Adrenal gland (tissue), 19 donors: ENCODE measurements at places on chromosomes 4 and X. TPM values are rescaled to one million over a fixed set of nuclear protein-coding genes. Genes with fewer than 3 reads are reported as not detected.
A peak's percentile ranks its signal among the peaks of the same experiment; 100 is the strongest.

DNA sequence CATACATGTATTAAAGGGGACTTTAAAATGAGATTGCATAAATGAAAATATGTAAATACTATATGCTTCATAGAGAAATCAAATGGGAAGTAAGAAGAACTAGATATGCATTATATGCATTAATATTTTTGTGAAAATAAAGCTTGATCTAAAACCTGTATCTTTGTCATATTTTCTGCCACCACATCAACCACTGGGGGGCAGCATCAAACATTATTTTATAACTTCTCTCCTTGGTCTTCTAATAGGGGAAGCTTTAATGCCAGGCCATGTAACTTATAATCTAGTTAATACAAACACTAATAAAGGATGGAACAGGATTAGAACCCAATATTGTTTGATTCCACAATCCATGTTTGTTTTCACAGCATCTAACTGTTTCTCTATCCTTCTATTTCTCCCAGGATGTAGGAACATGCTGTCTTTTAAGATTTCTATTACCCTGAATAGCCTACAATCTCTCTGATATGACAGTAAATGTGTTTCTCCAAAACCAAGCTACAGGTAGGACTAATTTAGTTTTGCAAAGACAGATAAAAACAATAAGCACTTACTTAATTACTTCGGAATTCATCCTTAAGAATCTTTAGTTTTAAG is 10.0 kb downstream of the QRFPR start:
- peak; percentile 70 for DNase-seq

- DNase-seq, result peak; percentile 74
These were observed 4.9 kb upstream of the TLR8 start for GRCh38 chrX:12901486-12901885.

- no peak for DNase-seq
These were observed 15.1 kb downstream of the XG start for GRCh38 chrX:2766906-2767305.

- DNase-seq, result no peak
These were observed 320.4 kb downstream of the HNRNPD start for GRCh38 chr4:82053396-82053795.

- DNase-seq, result no peak
These were observed 980.7 kb upstream of the GRIA3 start for GRCh38 chrX:122203399-122203798.

- DNase-seq, result no peak
These were observed 193.2 kb downstream of the RAPGEF2 start for GRCh38 chr4:159296061-159296460.

DNA sequence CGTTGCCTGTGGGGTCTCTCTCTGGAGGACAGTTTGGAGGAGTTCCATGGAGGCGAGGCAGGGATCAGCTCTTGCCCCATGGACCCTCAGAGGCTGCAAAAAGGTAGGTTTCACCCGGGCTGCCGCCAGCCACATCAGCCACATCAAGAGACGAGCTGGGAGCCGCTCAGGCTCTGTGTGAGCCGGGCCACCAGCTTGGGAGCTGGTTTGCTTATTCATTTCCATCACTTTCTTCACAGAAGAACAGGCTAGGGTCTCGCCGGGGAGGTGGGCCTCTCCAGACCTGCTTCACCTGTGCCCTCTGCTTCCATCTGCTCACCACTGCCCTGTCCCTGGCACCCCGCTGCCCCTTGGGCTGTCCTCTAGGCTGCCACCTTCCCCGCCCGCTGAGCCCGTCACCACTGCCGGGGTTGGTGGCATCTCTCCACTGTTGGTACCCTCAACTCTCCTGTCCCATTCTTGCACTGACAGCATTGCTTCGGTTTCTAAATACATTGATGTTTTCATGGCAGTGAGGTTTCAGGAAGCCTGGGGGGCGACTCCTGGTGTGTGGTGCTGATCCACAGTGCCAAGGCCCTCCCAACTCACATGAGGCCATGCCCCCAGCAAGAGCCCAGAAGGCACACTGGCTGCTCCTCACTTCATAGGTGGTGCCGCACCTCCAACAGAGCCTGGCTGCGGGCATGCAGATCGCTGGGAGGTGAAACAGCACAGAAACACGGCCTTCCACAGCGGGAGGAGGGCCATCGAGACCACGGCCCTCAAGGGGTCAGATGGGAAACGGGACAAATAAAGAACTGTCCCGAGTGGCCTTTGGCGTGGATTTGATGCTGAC is 4.5 kb upstream of the TREX2 start:
- DNase-seq, result no peak

DNA sequence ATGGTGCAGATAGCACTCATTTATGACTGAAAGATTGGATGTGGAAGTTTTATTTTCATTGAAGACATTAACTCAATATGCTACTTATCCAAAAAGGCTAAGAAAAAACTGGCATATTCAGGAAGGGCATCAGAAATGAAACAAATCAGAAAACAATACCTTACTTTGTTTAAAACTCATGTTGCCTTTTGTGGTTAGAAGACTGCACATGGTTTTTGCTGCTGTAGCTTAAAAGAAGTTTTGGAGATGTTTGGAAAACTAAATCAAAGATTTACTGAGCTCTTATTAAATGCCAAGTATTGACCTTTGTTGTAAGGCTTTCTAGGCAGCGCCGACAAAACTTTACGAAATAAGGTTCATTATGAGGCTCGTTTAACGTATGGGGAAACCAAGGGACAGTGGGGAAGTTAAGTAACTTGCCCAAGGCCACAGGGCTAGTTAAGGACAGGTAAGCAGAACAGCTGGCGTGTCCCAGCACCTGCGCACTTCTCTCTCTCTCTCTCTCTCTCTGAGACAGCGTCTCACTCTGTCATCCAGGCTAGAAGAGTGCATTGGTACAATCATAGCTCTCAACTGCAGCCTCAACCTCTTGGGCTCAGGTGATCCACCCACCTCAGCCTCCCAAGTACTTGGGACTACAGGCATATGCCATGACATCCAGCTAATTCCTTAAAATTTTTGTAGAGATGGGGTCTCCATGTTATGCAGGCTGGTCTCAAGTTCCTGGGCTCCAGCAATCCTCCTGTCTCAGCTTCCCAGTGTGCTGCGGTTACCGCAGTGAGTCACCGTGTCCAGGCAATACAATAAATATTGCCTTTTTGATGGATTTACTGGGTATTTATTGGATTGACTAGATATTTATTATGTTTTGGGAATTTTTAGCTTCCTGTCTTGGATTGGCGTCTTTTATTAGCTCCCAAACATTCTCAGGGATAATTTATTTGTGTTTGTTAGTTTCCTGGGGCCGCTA is 16.1 kb downstream of the LRP2BP start:
- no peak for DNase-seq

DNA sequence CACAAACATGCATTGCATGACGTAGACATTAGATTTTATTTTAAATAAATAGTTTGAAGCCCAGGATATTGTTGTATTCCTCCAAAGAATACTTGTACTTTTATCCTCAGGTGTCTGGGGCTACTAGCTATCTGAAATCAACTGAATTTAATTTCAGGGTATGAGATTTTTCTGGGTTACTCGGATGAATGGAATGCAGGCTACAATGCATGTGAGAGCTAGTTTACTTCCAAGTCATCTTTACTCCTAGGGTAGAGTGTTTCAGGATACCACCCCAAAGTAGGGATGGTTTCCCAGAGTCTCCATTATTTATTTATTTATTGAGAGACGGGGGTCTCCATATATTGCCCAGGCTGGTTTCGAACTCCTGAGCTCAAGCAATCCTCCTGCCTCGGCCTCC is 66.4 kb downstream of the HPRT1 start:
- DNase-seq, result no peak

- no peak for DNase-seq
These were observed 68.0 kb upstream of the MAGED1 start for GRCh38 chrX:51825436-51825835.

GRCh38 chrX:103423955-103424638 is 47.8 kb downstream of the BEX3 start:
- no peak for DNase-seq

- DNase-seq, result no peak
These were observed 42.0 kb downstream of the PCGF3 start for GRCh38 chr4:747546-748170.

DNA sequence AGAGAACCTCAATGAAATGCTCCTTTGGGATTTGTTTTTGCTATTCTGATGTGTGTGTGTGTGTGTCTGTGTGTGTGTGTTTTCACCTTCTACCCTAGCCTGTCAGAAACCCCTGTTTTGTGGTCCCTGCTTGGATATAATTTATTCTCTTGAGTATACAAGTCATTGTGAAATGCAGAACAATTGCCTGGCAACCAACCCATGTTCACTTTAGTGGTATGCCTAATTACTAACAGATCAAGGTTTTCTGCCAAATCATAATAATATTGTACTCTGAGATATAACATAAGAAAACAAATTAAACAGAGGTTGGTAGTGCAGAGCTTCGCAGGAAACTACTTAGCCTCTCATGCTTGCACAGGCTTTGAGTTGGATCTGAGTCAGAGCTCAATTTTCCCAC is 7.0 kb upstream of the TET2 start:
- no peak for DNase-seq

GRCh38 chrX:47202877-47203276 is 9.2 kb downstream of the UBA1 start:
- DNase-seq, result no peak

- no peak for DNase-seq
These were observed 65.8 kb downstream of the GPR101 start for GRCh38 chrX:136967966-136968365.

DNA sequence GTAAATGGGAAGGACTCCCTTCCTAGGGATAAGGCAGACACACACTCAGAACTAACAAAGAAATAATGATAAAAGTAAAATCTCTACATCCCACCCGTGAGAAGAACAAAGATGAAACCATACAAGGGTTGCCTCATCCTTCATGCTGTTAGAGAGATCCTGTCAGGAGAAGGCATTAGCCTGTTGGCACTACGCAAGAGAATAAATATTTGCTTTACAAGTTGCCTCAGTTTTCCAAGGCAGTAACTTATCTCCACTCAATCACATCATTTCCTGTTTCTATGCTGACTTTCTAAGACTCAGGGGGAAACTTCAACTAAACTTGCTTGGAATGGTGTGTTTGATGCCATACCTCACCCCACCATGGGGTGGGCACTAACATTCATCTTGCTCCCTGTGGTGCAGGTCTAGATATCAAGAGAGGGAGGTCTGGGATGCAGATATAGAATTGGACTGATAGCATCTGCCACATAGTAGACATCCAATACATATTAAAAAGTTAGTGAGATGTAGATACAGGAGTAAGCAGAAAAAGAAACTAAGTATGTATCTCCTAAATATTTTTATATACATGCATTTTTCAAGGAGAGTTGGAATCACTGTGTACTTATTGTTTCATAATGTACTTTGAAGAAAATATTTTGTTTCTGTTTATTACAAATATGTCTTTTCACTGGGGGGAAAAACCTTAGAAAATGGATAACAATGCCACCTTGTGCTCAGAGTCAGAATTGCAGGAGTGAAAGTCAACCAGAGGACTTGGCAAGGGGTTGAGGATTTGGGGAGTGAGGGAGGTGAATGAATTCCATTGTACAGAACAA is 57.2 kb upstream of the BEX4 start:
- peak; percentile 40 for DNase-seq

DNA sequence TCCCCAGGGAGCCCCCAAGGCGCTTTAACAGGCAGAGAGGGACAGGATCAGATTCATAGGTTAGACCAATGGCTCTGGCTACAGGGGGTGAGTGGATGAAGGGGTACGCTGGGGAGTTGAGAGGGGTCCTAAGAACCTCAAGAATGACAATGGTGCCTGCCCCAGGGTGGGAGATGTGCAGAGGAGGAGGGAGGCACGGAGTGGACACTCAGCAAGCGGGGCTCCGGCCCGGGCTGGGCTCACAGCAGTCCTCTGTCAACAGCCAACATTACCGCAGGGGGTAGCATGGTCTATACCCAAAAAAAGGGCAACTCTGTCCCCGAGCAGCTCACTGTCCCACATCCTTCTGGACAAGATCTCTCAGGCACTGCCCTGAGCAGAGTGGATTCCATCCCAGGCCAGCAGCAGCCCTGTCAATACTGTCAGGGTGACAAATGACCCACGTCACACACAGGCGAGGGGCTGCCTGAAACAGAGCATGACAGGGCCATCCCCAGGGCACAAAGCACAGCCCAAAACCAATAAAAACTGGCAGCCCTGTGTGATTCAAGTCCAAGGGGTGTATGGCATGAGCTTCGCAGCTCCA is 47.7 kb upstream of the PPP2R2C start:
- no peak for DNase-seq

GRCh38 chr4:90121676-90122354 is 5.4 kb upstream of the CCSER1 start:
- DNase-seq, result no peak

- no peak for DNase-seq
These were observed 183.5 kb upstream of the GPC4 start for GRCh38 chrX:133598601-133599335.

- DNase-seq, result no peak
These were observed 50.9 kb downstream of the NFKB1 start for GRCh38 chr4:102551958-102552565.

DNA sequence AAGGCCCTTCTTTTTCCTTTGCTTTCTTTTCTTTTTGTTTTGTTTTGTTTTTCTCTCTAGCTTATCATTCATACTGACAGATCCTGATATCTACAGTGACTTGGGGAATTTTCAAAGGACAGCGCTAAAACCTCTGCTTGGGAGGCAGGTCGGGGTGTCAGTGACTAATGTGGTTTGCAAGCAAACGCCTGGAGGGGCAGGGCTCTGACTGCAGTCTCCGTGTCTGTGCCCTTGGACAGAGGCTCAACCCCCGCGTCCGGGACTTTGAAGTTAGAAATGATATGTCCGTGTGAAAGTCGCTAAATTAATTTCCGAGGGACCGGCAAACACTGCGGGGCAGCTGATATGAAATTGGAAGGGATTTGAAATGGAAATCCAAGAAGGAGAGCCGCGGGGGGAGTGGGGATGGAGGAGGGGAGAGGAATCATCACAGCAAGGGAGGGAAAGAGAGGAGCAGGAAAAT is 312.4 kb downstream of the DHRSX start:
- DNase-seq, result peak; percentile 65

- DNase-seq, result no peak
These were observed 36.4 kb upstream of the CLCN4 start for GRCh38 chrX:10120331-10120730.

DNA sequence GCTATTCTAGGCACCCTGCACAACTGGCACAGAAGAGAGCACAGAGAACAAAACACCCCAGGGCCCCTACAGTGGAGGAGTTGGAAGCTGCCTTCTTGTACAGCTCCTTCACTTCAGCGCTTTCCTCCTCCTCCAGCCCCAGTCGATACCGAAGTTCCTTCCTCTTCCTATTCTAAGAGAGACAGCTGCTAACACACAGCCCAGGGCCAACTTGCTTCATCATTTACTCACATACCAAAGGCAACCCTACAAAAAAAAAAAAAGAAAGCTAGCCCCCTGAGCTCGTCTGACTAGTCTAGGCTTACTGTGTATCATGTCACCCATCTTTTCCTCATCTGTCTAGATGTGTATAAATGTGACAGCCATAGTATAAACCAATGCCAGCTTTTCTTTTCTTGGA is 64.5 kb downstream of the MID1 start:
- DNase-seq, result no peak

AMER1 gene
- 4.0 TPM for total RNA-seq

NDNF gene
- total RNA-seq, result 8.3 TPM

PWWP3B gene
- 12.7 TPM for total RNA-seq

KIAA1210 gene
- 3.7 TPM for total RNA-seq

UBA1 gene
- 193 TPM for total RNA-seq

AFF2 gene
- total RNA-seq, result 5.2 TPM

CNGA1 gene
- 1.2 TPM for total RNA-seq

FRG2 gene
- total RNA-seq, result not detected

CXorf49 gene
- not detected for total RNA-seq
